Dermis microvascular lymphatic vessel endothelial cell (primary cell): ENCODE measurements at places on chromosomes 4 and X. TPM values are rescaled to one million over a fixed set of nuclear protein-coding genes. Genes with fewer than 3 reads are reported as not detected.

The FAM9C gene
- not detected in 2 replicates for total RNA-seq

The SHROOM2 gene
- 5.3 and 10.1 TPM in 2 replicates for total RNA-seq

The RTL3 gene
- not detected in 2 replicates for total RNA-seq

The CXCL13 gene
- not detected in 2 replicates for total RNA-seq

The TKTL2 gene
- total RNA-seq, result not detected in 2 replicates

The POU4F2 gene
- not detected in 2 replicates for total RNA-seq
